Effector CD4-positive, alpha-beta T cell (primary cell): ENCODE measurements at places on chromosomes 11 and 22.
A peak's percentile ranks its signal among the peaks of the same experiment; 100 is the strongest.

DNA sequence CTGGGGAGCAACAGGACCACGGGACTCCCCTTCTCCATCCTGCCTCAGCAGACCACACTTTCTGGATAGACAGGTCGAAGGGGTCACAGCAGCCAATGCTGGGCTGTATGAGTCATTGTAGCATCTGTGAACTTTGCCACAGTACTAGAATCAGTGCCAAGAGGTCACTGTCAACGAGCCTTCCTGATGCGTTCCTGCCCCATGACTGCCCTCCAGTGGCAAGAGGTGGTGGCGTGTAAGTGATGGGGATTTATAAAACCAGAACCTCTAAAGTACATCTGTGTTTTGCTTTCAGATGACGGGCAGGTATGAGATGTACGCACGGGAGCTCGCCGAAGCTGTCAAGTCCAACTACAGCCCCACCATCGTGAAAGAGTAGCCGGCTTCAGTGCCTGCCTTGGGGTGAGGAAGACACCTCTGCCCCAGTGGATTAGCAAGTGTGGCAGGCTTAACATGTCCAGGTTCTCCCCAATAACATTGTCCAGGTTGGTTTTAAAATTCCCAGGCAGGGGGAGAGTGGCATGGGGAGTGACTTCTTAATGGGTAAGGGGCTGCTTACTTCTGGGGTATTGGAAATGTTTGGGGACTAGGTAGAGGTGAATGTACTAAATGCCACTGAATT lies 29.4 kb downstream of the GUCD1 start:
- DNase-seq, result peak; percentile 64

DNA sequence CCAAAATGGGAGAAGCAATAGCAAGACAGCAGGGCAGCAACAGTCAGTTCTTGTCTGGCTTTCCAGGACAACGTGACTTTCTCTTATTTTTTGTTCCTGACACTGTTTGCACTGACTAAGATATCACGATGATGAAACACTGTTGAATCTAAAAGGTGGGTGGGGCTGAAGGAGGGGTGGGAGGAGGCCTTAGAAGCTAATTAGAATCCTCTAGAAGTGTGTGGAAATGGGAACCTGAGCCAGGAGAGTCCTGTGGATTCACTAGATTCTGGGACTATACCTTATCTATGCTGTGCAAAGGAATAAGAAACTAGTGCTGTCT lies 300.3 kb downstream of the ST3GAL4 start:
- no peak for DNase-seq

GRCh38 chr11:27464289-27464696 lies 8.3 kb downstream of the LGR4 start:
- no peak for DNase-seq

DNA sequence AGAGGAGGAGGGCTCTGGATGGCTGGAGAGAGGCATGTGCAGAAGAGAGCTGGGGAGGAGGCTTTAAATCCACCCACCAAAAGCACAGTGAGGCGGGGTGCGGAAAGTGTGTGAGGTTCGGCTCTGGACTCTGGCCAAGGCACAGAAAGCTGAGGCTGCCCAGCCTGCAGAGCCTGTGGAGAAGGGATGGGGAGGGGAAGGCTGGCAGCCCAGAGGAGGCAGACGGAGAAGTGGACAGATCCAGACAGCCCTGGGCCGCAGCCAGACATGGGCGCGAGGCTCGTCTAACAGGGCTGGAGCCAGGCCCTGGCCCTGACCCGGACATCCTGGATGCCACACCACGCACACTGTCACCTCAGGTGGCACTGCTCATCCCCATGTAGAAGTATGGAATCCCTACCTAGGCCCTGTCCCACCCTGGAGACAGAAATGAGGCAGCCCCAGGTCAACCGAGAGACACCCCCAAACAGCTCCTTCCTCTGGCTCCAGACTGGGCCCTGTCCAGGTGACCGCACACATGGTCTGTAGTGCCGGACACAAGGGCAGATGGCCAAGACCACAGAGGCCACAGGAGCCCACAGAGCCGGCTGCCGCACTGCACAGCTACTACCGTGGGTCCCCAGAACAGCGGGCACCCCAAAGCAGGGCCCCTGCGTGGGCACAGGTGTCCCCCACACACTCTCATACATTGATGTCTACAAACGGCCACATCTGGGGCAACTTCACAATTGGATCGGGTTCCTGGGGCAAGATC lies 16.6 kb upstream of the MOB2 start:
- DNase-seq, result no peak

GRCh38 chr11:114130115-114130576 lies 70.6 kb downstream of the ZBTB16 start:
- no peak for DNase-seq

DNA sequence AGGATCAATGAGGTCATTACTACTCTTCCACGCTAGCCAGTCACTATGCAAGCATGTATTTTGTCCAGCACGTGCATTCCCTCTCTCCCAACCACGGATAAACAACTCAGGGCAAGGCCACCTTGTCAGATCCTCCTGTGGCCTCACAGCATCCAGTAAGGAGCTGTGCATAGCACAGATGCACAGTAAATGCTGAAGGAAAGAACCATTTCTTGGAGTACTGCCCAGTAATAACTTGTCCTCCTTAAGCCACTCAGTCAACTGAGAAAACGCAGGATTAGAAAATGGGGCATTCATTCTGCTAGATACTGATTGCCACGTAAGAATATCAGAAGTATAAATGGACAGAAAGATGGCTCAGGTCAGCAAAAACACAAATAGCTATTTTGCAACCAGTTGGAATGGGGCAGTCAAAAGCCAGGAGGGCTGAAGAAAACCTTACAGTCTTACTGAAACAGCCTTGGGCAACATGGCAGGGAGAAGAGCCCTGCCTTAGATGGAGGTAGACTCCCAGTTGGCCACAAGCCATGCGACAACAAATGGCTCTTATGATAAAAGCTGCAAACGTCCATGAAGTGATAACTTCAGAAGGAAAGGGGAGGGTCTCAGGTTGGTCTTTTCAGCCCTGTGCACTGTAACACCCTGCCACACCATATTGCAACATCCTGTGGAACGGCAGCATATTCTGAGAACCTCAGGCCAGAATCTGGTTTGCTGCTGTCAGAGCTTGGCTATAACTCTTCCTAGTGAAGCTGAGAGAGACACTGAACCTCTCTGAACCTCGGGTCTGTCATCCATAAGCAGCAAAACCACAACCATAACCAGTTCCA lies 23.0 kb downstream of the PC start:
- no peak for DNase-seq

- DNase-seq, result no peak
Observed at GRCh38 chr11:35099278-35100012, 39.5 kb upstream of the CD44 start.

DNA sequence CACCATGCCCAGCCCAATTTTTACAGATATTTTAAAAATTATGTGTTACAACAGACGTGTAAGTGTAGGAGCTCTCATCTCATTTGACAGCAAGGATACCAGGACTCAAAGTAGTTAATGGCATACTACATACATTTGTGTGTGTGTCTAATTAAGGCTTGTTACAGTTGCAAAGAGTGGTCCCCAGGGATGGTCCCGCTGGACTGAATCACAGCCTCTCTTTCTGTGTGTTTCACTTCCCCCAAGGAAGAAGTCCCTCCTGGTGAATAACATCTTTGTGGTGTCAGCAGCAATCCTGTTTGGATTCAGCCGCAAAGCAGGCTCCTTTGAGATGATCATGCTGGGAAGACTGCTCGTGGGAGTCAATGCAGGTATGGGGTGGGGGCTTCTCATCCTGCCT lies 17.2 kb downstream of the SLC2A11 start:
- DNase-seq, result no peak

GRCh38 chr11:97772705-97773104 lies 1248.0 kb upstream of the CNTN5 start:
- no peak for DNase-seq

DNA sequence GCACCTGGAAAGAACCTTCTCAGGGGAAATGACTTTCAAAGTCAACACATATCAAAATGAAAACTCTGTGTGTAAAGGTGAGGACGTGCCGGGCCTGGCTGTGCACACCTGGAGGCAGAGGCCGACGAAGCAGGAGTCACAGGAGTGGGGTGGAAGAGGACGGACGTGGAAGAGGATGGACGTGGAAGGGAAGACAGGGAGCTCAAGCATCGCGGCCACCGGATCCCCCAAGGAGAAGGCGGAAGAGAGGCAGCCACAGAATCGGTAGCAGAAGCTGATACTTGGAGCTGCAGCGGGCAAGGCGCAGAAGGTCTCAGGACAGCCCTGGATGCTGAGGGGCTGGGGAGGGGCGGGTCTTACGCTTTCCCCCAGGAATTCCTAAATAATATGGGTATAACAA lies 519.8 kb downstream of the BRD1 start:
- no peak for DNase-seq

GRCh38 chr11:61019037-61019831 lies 47.8 kb downstream of the CD6 start:
- DNase-seq, result no peak

GRCh38 chr11:65151331-65151899 lies 17.1 kb upstream of the SYVN1 start:
- no peak for DNase-seq

GRCh38 chr11:75831915-75832502 lies 17.0 kb downstream of the UVRAG start:
- DNase-seq, result no peak

GRCh38 chr22:28910569-28911303 lies 27.4 kb downstream of the ZNRF3 start:
- no peak for DNase-seq

- DNase-seq, result no peak
Observed at GRCh38 chr11:43541993-43542392, 138.5 kb upstream of the HSD17B12 start.
